ENCODE measurements at places on chromosomes 11 and 22.
A peak's percentile ranks its signal among the peaks of the same experiment; 100 is the strongest.

- no peak for DNase-seq
Measured at GRCh38 chr11:122816761-122817520, 21.4 kb upstream of the CRTAM start.

DNA sequence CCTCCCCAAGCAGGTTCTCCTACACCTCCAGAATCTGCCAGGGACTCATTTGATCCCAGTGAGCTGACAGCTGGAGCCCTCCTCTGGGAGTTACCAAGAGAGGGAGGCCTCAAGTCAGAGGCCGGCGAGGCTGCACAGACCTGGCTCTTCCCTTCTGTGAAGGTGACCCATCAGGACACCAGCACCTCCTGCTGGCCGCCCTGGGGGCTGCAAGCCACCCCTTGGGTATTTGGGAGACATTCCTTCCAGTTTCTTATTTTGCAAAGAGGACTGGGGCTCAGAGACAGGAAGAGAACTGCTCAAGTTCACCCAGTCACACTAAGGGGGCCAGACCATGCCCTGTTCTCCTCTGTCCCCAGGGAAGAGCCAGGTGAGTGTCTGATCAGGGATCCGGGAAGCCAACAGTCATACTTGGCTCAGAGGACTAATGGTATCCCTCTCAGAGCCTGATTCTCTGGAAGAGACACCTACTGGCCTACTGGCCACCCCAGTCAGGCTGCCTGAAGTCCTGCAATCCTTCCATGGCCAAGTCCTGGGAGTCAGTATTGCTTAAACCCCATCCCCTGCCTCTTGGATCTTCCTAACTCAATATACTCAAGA is 40.5 kb upstream of the RIC3 start:
- DNase-seq: no peak

GRCh38 chr11:17951685-17952388 is 61.0 kb downstream of the SERGEF start:
- DNase-seq: no peak

GRCh38 chr22:21902296-21903087 is 35.0 kb upstream of the MAPK1 start:
- DNase-seq: no peak

- DNase-seq: peak; percentile 67
Measured at GRCh38 chr11:2186669-2187279, 15.2 kb upstream of the TH start.

GRCh38 chr11:119885067-119885466 is 156.1 kb upstream of the NECTIN1 start:
- DNase-seq: no peak

DNA sequence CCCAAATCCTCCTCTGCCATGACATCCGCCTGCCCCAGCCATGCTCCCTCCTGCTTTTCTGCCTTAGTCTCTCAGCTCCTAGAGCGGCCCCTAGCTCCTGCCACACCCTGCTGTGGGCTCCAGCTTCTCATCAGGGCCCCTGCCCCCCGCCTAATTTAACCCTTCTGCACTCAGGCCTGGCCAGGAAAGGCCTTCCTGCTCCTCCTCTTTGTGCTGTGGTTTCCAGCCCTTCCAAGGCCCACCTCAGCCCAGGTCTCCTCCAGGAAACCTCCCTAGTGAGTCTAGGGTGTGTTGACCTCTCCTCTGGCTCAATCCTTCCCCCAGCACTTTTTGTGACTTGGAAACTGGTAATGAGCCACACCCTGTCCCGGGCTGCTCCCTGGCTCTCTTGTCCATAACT is 11.3 kb downstream of the PTPN5 start:
- no peak for DNase-seq

- no peak for DNase-seq
Measured at GRCh38 chr11:74106124-74106523, 64.7 kb downstream of the C2CD3 start.

DNA sequence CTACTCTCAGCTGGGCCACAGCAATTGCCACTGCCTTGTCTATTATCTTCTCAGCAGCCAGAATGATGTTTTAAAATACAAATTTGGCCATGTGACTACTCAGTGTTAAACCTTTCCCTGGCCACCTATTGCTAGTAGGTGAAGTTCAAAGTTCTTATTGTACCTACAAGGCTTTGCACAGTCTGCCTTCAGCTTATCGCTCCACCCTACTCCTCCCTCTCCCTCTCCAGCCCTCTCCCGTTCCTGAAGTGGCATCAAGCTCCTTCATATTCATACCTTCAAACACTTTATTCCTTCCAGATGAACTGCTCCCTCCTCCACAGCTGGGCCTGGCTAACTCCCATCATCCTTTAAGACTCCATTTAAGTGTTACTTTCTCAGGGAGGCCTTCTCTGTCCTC is 37.3 kb downstream of the OR10A6 start:
- DNase-seq: no peak

DNA sequence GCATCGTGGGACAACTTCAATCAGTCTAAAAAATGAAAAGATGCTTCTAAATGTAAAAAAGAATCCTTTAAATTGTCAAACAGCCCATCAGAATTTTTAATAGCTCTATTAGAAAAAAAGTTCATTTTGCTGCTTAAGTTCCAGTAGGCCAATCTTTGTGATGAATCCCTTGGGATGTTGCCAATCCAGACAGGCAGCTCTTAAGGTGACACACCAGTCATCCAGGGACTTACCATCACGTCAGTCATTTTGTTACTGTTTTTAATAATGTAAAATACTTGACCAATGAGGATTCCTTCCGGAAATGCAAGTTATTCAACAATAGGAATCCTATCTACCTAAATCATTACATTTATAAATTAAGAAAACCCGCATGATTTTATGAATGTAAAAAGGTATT is 47.8 kb upstream of the TMEM45B start:
- no peak for DNase-seq

- DNase-seq: no peak
Measured at GRCh38 chr22:27873472-27873871, 45.6 kb downstream of the PITPNB start.

GRCh38 chr11:57458410-57459163 is 1.7 kb upstream of the RTN4RL2 start:
- peak; percentile 33 for DNase-seq

DNA sequence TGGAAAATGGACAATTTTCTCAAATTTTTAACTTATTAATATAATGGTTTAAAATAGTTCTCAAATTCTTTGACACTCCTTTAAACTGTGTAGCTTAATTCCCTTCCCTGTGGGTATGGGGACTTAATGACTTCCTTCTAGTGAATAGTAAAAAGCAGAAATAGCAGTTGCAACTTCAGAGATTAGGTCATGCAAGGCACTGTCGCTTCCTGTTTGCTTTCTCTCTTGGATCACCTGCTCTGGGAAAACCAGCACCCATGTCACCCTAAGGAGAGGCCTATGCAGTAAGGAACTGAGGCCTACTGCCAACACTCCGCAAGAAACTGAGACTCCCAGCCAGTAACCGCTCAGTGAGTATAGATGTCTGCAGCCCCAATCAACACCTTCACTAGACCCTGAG is 5.5 kb upstream of the PANX3 start:
- DNase-seq: no peak

GRCh38 chr11:34614344-34615104 is 6.4 kb upstream of the EHF start:
- no peak for DNase-seq

- DNase-seq: no peak
Measured at GRCh38 chr22:50034126-50035081, 21.8 kb upstream of the IL17REL start.

- no peak for DNase-seq
Measured at GRCh38 chr11:12666915-12667314, 7.3 kb upstream of the TEAD1 start.

DNA sequence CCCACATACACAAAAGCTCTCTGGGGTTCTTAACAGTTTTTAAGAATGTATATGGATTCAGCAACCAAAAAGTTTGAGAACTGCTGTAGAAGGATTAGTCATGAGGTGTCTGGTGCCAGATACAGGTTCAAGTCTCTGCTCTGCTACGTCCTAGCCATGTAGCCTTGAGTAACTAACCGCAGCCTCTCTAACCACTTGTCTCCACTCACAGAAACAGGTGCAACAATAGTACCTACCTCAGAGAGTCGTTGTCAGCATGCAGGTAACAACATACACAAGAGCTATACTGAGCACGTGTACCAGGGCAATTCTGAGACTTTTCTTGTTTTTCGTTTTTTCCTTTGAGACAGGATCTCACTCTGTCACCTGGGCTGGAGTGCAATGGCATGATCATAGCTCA is 26.9 kb downstream of the CBX7 start:
- no peak for DNase-seq

DNA sequence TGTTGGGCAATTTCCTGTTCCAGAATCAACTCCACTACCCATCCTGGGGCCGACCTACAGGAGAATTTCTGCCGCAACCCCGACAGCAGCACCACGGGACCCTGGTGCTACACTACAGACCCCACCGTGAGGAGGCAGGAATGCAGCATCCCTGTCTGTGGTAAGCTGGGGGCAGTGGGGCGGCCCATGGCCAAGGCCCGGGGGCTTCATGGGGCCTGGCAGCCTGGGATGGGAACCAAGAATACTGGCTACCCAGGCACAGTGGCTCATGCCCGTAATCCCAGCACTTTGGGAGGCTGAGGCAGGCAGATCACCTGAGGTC is 4.3 kb downstream of the F2 start:
- DNase-seq: no peak

- peak; percentile 69 for DNase-seq
Measured at GRCh38 chr11:94131718-94132115, 3.1 kb downstream of the PANX1 start.

DNA sequence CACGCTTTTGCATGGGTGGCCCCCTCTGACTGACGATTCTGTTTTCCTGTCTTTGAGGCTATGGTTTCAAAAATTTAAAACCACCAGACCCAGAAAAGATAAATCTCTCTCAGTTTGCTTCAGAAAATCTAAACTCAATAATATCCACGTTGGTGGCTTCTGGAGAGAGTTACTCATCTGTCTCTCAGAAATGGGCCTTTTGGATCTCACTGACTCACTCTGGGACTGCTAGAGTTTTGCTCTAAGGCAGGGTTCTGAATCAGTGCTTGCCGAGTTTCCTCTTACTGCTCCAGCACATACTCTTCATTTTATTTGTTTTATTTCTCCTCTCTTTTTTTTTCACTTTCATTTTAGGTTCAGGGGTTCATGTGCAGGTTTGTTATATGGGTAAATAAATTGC is 305.7 kb downstream of the BLID start:
- DNase-seq: no peak

- DNase-seq: peak; percentile 86
Measured at GRCh38 chr22:50326956-50327710, at the start of gene DENND6B. Gene DENND6B (minus strand): TSS chr22:50327012. CDS start chr22:50326988, 24 bp downstream.

GRCh38 chr11:12897867-12898266 is 111.2 kb upstream of the RASSF10 start:
- no peak for DNase-seq

- no peak for DNase-seq
Measured at GRCh38 chr11:116162886-116163230, 609.9 kb downstream of the BUD13 start.

DNA sequence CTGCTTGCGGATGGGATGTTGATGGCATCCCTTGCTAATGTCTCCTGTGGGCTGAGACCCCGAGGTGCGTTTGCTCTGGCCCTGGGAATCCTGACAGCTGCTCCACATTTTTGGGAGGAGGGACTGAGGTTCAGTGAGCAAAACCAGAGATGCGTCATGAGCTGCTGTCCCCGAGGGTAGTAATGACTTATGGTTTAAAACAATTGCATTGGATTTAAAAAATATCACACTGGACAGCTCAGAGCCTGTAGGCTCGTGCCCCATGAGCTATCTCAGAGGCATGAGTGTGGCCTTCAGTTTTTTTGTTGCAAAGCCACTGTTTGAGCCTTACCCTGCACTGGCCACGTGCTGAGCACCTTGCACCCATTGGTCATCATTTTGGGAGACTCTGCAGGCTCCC is 20.9 kb upstream of the PARVG start:
- no peak for DNase-seq

GRCh38 chr11:65338676-65339075 is 5.0 kb downstream of the DPF2 start:
- no peak for DNase-seq

DNA sequence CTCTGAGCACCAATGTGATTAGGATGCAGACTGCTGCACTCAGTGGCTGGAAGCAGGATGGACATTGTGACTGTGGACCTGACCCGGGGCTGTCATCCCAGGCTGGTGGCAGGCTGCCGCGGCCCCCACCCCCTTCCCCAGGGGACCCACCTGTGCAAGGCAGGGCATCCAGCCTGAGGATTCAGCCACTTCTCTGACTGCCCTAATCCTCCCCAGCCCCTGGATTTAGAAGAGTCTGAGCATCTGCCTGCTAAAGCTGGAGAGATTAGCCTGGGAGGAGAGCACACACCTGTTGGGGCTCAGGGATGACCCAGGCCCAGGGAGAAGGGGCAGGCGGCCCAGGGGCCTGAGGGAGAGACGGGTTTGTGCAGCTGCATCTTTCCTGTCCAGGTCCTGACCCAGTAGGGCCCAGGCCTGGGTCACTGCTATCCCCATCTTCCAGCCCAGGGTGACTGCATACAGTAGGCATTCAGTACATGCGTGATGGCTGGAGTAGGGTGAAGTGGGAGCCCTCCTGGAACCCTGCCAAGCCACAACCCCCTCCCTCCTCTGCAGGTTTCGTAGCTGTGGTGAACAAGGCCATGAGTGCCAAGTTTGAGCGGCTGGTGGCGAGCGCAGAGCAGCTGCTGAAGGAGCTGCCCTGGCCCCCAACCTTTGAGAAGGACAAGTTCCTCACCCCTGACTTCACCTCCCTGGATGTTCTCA is 12.1 kb downstream of the DPP3 start:
- DNase-seq: no peak

GRCh38 chr22:28798810-28799605 is 1.4 kb downstream of the XBP1 start:
- peak; percentile 40 for DNase-seq

DNA sequence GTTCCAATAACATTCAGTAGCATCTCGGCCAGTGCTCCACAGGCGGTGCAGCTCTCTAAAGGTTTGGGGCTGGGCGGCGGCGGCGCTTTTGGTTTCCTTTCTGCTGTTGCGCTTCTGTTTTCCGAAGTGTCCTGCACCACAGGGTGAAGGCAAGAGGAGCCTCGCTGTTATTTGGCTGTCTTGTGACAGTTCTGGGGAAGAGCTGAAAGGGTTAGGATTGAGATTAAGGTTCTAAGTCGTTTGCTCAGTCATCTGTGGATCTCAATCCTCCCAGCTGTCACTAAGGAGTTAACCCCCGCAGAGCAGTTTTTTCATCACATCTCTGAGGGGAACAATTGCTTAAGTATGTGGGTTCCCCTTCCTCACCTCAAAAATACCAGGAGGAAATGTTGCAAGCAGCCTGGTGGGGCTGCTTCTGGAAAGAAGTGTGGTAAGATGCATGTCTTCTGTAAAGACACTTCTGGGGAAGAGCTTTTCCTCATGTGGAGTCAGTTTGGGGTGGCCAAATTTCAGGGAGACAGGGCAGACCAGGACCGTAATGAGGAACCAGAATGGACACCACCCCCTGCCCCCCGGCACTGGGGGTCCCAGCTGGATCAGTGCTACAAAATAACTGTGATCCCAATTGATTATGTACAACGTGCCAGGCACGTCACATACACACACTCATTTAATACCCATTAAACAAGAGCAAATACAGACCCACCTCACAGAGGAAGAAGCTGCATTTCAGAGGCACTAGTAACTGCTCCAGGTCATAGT is 14.2 kb downstream of the TMEM121B start:
- DNase-seq: no peak

Data from BE2C (cell line).